A549 treated with CpdA at 1 μM for 4 hours (cell line): ENCODE measurements at places on chromosomes 4 and X. TPM values are rescaled to one million over a fixed set of nuclear protein-coding genes. Genes with fewer than 3 reads are reported as not detected.

JADE3 gene
- total RNA-seq: 11.8 to 15.2 TPM (median 12.8 TPM) in 5 replicates

TAF7L gene
- total RNA-seq: 0.06 to 0.15 TPM (median 0.09 TPM) in 4 of 5 replicates, not detected in the other

PASD1 gene
- not detected in 5 replicates for total RNA-seq

ZFYVE28 gene
- 2.0 to 2.6 TPM (median 2.2 TPM) in 5 replicates for total RNA-seq

F11 gene
- not detected in 5 replicates for total RNA-seq

ZMAT1 gene
- total RNA-seq: 0.04 to 0.08 TPM (median 0.07 TPM) in 4 of 5 replicates, not detected in the other

PNMA3 gene
- 0.17 to 0.25 TPM (median 0.21 TPM) in 5 replicates for total RNA-seq

CXCL1 gene
- 11.7 to 16.3 TPM (median 14.8 TPM) in 5 replicates for total RNA-seq

TTC29 gene
- not detected in 5 replicates for total RNA-seq

DCAF4L1 gene
- total RNA-seq: 0.10 to 0.30 TPM (median 0.17 TPM) in 5 replicates

IL2 gene
- total RNA-seq: not detected in 5 replicates

CTAG2 gene
- not detected in 5 replicates for total RNA-seq

SPANXC gene
- total RNA-seq: 0.71 to 1.4 TPM (median 1.0 TPM) in 4 of 5 replicates, not detected in the other

XAGE1B gene
- 191 to 316 TPM (median 215 TPM) in 5 replicates for total RNA-seq

HELT gene
- 0.17 TPM in 1 of 5 replicates, not detected in the others for total RNA-seq

GYPE gene
- total RNA-seq: not detected in 5 replicates

SLC25A4 gene
- total RNA-seq: 11.8 to 14.7 TPM (median 14.5 TPM) in 5 replicates

SOWAHD gene
- 0.09 to 0.14 TPM (median 0.13 TPM) in 4 of 5 replicates, not detected in the other for total RNA-seq

COPS4 gene
- 25.6 to 39.0 TPM (median 26.4 TPM) in 5 replicates for total RNA-seq

TLR3 gene
- 0.26 to 0.54 TPM (median 0.37 TPM) in 5 replicates for total RNA-seq

TLL1 gene
- 0.05 to 0.40 TPM (median 0.09 TPM) in 5 replicates for total RNA-seq

CCKAR gene
- not detected in 5 replicates for total RNA-seq

FDCSP gene
- total RNA-seq: not detected in 5 replicates

AFP gene
- 1.7 to 8.9 TPM (median 2.2 TPM) in 5 replicates for total RNA-seq

PLXNB3 gene
- total RNA-seq: 3.0 to 4.1 TPM (median 3.7 TPM) in 5 replicates

PNCK gene
- total RNA-seq: 0.22 to 0.86 TPM (median 0.52 TPM) in 4 of 5 replicates, not detected in the other

HAND2 gene
- 0.14 to 0.66 TPM (median 0.36 TPM) in 5 replicates for total RNA-seq

F8A1 gene
- 57.7 to 98.9 TPM (median 87.7 TPM) in 5 replicates for total RNA-seq

USP17L29 gene
- total RNA-seq: not detected in 5 replicates

TKTL2 gene
- not detected in 5 replicates for total RNA-seq

F9 gene
- not detected in 5 replicates for total RNA-seq

PDLIM3 gene
- 0.13 to 0.31 TPM (median 0.20 TPM) in 4 of 5 replicates, not detected in the other for total RNA-seq

ASMT gene
- 0.16 to 0.74 TPM (median 0.18 TPM) in 3 of 5 replicates, not detected in the others for total RNA-seq

CD99L2 gene
- total RNA-seq: 46.6 to 56.7 TPM (median 52.1 TPM) in 5 replicates

PCDH10 gene
- 0.09 to 0.27 TPM (median 0.15 TPM) in 5 replicates for total RNA-seq

HHIP gene
- total RNA-seq: 0.30 to 1.1 TPM (median 0.47 TPM) in 5 replicates

CCDC110 gene
- total RNA-seq: not detected in 5 replicates

FOXR2 gene
- total RNA-seq: not detected in 5 replicates
